ENCODE measurements at places on chromosomes 7 and 10. TPM values are rescaled to one million over a fixed set of nuclear protein-coding genes. Genes with fewer than 3 reads are reported as not detected.

Gene GBX1
- not detected for total RNA-seq

Gene CLCN1
- not detected for total RNA-seq

Gene PNLIPRP3
- not detected for total RNA-seq

Gene MYL7
- total RNA-seq: not detected

Gene IQUB
- 3.8 TPM for total RNA-seq

Gene LRRC18
- not detected for total RNA-seq

Gene SUV39H2
- total RNA-seq: 37.6 TPM

Gene ABCB1
- total RNA-seq: 7.8 TPM

Gene ARHGEF35
- 1.6 TPM for total RNA-seq

Gene SERPINE1
- not detected for total RNA-seq

Gene SLC18A3
- not detected for total RNA-seq

Gene NEUROG3
- not detected for total RNA-seq

Gene GRID2IP
- 1.3 TPM for total RNA-seq

Gene ZNF488
- 2.5 TPM for total RNA-seq

Gene DNAJB6
- total RNA-seq: 154 TPM

Gene ATRNL1
- total RNA-seq: 468 TPM

Gene PLAU
- total RNA-seq: 0.94 TPM

Gene DDC
- not detected for total RNA-seq

Gene HOXA10
- total RNA-seq: not detected

Gene PCGF5
- total RNA-seq: 26.3 TPM

Gene MACROH2A2
- 34.7 TPM for total RNA-seq

Gene TAS2R3
- 24.1 TPM for total RNA-seq

Gene HEPACAM2
- not detected for total RNA-seq

Gene CPA2
- total RNA-seq: not detected

Gene CALY
- total RNA-seq: 13.5 TPM

Gene POLR2J2
- total RNA-seq: 15.3 TPM

Gene CCDC201
- not detected for total RNA-seq

Gene BLNK
- total RNA-seq: 1.3 TPM

Gene MCM10
- total RNA-seq: 5.0 TPM

Gene TFEC
- total RNA-seq: 0.63 TPM

Gene CDK1
- 27.5 TPM for total RNA-seq

Gene DGKI
- total RNA-seq: 201 TPM

Gene PRRT4
- total RNA-seq: 2.5 TPM

Gene PHTF2
- 62.9 TPM for total RNA-seq

Gene SH2D4B
- total RNA-seq: 1.6 TPM

Gene FGFBP3
- total RNA-seq: 28.5 TPM

Gene FKBP6
- total RNA-seq: not detected

Gene GSDME
- 46.6 TPM for total RNA-seq

Gene AKR1C8
- total RNA-seq: not detected

Gene RGS10
- total RNA-seq: 3.4 TPM

Gene ZNF518A
- total RNA-seq: 88.9 TPM
